Fibroblast of skin of right biceps (primary cell): ENCODE measurements at places on chromosomes 5 and 9.
A peak's percentile ranks its signal among the peaks of the same experiment; 100 is the strongest.

GRCh38 chr9:95953986-95954385 is 78.5 kb downstream of the ERCC6L2 start:
- DNase-seq = no peak

DNA sequence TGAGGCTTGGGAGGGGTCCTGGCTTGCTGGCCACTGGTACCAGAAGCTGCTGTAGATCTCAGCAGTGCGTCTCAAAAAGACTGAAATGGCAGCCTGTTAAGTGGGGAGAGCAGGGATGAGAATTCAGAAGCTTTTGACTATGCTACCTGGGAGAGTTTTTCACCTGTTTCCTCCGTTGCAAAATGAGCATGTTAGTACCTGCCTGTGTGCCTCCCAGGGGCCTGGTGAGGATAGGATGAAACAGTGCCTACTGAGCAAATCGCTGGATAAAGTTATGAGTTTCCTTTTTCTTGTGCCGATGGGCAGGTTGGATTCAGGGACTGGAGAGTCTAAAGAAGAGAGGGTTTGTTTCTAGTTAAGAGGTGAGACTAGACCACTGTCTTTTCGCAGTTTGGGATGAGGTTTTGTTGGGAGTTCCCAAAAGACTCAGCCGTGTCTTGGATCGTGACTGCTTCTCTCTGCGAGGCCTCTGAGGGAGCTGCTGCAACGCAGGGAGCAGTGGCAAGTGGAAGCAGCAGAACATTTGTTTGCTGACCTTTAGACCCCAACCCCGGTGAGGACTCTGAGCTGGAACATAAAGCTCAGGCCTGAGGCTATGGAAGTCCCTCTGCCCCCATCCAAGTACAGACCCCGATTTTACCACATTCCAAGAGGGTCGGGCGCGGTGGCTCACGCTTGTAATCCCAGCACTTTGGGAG is 1.4 kb downstream of the RALGPS1 start:
- no peak for DNase-seq

DNA sequence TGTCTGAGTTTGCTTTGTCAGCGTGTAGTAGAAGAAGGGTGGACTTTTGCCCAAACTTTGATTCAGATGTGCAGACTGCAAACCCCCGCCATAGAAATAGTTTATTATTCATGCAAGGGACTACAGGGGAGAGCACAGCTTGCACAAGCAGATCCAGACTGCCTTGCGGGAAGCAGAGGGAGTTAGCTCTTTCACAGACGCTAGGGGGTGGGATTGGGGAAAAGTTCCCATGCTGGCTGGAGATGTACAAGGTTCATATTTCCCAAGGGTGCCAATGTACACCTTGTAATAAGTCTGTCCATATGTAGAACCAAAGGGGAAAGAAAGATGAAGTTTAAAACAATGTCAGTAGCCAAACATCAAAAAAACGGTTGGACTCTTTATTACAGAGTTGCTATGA is 749.7 kb upstream of the COX7C start:
- no peak for DNase-seq

GRCh38 chr5:60510049-60510448 is 189.9 kb downstream of the DEPDC1B start:
- no peak for DNase-seq

DNA sequence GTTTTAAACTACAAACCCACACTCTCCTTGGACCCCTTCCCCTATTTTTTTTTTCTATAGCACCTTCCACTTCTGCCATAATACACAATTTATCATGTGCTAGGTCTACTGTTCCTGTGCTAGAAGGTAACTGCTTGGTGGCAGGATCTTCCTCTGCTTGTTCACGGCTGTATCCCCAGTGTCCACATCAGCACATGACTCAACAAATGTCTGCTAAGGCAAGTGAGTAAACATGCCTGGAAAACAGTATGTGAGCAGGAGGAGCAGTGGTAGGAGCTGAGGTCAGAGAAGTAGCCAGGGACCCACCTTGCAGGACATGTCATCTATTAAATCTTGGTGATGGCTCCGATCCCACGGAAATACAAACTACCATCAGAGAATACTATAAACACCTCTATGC is 79.4 kb downstream of the AUH start:
- DNase-seq = no peak

DNA sequence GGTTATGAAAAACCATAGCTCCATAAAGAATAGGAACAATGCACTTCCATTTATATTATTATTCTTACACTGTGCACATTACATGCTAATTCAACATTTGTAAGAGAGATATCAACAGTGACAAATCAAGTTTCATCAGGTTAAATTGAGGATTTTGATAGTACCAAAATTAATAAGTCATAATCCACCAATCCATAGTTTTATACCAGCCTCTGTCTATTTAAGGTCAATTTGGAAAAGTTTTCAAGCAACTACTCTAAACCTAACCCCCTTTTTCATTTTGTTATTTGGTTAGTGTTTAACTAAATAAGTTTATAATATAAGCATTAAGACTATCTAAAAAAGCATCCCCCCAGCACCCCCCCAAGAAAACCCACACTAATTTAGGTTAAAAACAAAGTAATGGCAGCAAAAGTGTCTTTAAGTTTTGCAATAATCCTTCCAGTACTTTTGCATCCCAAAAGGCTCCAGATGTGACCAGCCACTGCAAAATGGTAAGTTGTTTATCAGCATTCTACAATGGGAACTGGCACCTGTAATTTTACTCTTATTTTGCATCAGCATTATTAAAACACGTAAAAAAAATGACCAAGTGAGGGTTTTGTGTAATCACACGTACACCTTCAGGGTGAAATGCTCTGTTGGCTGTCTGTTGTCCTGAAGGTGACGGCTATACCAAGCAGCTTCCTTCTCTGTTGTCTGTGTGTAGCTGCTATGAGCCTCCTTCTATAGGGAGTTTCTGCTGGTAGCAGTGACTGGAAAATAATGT is 36.8 kb upstream of the SSBP2 start:
- peak; percentile 81 for DNase-seq

DNA sequence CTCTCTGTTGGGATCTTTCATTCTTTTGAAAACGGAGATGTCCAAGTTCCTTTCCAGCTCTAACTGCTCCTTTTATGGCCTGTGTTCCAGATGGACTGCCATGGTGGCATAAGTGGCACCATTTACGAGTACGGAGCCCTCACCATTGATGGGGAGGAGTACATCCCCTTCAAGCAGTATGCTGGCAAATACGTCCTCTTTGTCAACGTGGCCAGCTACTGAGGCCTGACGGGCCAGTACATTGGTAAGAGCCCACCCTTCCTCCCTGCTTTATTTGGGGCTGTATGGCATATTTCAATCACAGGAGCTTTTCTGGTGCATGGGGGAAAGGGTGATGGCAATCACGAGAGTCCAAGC is 4.8 kb downstream of the GPX3 start:
- no peak for DNase-seq

DNA sequence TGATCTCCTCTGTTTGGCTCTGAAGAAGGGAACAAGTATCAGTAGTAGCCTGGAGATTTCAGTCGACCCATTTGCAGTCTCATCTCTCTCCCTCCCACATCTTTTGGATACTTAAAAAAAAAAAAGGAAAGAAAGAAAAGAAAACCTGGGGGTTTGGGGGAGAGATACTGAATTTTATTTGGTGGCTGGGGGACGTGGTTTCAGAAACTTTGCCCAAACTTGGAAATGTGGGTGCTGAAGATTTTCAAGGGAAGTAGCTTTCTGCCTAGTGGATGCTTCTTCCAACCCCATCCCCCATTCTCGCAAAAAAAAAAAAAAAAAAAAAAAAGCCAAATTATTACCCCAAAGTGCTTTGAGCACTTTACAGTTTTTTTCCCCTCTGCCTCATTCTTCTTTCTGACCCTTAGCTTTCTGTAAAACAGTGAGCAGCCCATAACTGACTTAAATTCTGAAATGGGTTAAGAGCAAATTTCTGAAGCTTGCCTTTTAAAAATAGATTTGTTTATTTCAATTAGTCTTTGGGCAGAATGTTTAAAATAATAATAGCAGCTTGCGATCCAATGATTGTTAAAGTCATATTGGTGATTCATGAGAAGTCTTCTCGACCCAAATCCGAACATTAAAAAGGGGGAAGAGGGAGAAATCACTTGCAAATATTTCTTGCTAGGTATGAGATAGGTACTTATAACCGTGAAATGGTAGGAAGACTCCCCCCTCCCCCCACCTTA is 894 bp downstream of the FST start:
- peak; percentile 33 for DNase-seq

GRCh38 chr5:73863876-73864275 is 237.9 kb downstream of the ARHGEF28 start:
- no peak for DNase-seq

- DNase-seq = peak; percentile 61
Measured at GRCh38 chr5:90783460-90784333, 225.1 kb downstream of the ADGRV1 start.

DNA sequence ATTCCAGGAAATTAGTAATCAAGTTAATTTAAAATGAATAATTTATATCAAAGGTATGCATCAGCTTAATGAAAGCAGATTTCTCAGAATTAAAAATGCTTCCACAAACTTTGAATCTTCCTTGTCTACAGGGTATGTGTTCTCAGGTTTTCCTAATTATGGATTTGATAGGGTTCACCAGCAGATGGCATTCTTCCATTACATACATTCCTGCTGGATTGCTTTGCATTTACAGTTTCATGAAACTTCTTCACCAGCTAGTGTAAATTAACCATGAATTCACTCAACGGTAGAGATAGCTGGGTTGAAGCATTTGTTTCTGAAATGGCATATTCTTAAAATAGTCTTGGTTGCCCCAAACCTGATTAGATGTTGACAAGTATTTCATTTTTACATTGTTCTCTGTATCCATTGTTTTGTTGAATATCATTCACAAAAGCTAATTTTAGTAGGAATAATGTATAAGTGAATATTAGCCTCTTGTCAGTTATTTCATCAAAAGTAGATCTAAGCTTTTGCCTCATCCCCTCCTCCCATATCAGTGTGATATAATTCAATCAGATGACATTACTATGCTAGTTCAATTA is 68.7 kb upstream of the WDR41 start:
- peak; percentile 38 for DNase-seq

DNA sequence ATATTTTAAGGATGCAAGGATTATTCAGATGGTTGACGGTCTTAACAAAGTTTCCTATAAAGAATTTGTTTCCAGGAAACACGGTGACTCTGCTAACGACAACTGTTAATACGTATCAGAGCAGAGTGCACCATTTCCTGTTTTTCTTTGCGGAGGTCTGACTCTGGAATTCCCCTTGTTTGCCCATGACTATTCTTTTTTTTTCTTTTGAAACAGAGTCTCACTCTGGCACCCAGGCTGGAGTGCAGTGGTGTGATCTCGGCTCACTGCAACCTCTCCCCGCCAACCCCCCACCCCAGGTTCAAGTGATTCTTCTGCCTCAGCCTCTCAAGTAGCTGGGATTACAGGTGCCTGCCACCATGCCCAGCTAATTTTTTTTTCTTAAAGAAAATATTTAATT is 115.9 kb downstream of the CDC42SE2 start:
- peak; percentile 57 for DNase-seq

- peak; percentile 21 for DNase-seq
Measured at GRCh38 chr5:37248421-37248969, 681 bp downstream of the CPLANE1 start.

GRCh38 chr9:715743-716400 is 125.6 kb upstream of the DMRT1 start:
- peak; percentile 29 for DNase-seq

GRCh38 chr9:102461156-102461819 is 533.8 kb upstream of the CYLC2 start:
- peak; percentile 57 for DNase-seq

DNA sequence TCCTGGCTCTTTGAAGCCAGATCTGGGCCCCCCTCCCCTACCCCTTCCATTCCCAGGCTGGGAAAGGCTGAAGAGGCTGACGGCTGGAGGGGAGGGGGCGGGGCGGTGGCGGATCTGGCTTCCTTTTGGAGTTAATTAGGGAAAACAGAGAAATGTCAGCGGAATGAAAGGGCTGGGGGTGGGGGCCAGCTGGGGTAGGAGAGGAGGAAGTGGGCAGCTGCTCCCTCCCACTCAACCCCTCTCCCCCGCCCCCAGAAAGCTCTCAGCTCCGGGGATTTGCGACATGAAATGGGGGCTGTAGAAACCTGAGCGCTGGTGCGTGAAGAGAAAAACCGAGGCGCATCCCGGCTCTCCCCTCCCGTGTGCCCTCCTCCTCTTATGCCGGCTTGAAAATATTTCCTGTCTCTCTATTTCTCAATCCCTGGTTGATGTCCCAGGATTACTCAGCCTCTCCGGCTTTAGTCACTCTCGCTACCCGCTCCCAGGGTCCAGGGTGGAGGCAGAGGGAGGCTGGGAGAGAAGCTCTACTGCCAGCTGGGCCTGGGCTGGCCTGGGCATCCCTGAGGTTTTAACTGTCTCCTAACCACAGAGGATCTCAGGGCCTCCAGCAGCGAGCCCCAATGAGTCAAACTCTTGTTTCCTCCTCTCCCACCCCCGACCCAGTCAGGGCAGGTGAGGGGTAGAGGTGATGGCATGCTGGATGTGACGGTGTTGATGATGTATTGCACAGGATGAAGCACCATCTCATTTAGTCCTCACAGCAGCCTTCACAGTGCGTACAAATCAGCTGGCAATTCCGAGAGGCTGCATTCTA is 20.1 kb downstream of the PCDHGC5 start:
- peak; percentile 98 for DNase-seq

DNA sequence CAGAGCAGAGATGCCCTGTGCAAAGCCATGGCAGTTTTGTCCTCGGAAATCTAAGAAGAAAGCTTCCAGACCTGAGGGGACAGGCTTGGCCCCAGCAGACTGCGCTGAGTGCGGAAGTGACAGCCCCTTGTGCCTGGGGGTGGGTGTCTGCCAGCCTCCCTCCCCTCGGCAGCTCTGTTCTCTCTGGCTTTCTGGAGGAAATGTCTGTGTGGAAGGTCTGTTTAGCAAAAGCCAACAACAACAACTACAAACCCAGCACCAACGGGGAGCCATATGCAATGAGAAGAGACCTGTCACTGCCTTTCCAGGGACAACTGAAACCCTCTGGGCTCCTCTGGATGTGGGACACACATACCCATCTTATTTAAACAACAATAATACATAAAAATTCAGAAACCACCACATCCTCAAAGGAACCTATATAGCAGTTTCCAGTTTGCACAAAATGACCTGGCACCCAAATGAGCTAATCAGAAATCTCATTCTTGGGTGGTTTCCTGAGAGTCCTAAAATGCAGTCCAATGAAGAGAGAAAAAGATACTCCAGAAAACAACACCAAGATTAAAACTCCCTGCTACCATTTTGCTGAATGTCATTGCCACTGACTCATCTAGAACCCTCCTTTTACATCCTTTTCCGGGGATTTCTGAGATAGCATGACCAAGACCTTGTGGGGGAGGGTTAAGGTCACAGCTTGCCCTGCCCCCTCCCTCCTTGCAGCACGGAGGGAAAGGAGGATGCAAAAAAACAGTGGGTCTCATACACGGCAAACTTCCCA is 97.7 kb downstream of the AK8 start:
- no peak for DNase-seq

- peak; percentile 99 for DNase-seq
Measured at GRCh38 chr5:139482050-139482889, at the start of gene STING1. Gene STING1, minus strand, starts transcription at chr5:139482758. Its CDS starts 1,054 bp downstream, at chr5:139481704.
